Activated CD8-positive, alpha-beta memory T cell treated with anti-CD3 and anti-CD28 coated beads for 48 hours (primary cell): ENCODE measurements at places on chromosomes 16 and 17.
A peak's percentile ranks its signal among the peaks of the same experiment; 100 is the strongest.

GRCh38 chr17:49779739-49780231 lies 8.7 kb upstream of the KAT7 start:
- no peak for DNase-seq

DNA sequence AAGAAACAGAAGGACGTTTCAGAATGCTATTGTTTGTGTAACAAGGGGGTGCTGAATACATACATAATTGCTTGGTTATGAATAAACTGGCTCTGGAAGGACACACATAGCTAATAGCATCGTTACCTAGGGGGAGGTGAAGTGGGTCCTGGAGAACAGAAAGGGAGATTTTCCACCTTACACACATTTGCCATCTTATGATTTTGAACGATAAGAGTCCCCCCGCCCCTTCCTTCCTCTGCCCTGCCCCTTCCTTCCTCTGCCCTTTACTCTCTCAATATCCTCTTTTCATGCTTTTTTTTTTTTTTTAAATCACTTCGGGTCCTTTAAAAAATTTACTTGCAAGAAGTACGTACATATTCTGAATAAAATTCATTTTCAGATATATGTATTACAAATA lies 902 bp upstream of the DHRS7B start:
- DNase-seq = no peak

DNA sequence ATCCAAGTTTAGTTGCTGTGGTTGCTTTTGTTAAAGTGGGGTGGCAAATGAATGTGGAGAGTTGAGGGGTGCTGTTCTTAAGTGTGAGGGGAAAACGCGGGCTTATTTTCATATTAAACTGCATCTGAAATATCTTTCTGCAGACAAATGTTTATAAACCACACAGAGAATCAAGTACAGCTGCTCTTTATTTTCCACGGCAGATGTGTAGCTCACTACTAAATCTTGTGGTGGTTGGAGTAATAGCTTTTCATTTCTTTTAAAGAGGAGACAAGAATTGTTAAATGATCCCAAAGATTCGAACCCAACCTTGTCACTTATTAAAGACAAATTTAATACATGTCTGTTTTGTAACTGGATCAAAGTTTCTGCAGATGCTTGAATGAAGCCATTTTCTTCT lies 2.1 kb downstream of the CLTC start:
- no peak for DNase-seq

DNA sequence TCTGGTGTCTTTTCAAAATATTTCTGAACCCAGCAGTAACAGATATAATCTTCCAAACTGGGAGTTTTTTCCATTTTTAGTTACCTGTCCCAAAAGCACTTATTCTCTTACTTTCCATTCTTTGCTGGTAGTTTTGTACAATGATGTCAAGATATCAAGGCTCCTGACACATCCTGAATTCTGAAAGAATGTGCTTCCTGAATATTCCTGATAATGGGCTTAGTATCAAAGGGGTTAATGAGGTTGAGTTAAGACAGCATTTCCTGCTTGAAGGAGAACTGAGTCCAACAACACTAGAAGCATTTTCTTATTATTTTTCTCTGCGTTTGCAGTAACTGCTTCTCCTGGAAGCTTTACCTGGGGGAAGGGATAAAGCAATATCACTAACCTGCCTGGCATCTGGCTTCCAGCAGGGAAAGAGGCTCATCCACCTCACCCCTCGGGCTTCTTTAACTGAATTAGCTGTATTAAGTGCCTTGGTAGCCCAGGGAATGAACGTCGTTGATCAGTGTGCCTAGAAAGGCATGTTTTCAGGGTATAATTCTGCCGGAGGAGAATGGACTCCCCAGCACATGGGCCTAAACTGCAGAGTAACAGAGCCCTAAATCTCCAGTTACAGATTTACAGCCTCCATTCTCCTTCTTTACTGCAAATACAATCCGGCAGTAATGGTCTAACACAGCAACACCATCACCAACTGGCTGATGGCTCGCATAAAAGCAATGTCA lies 134.4 kb downstream of the SNX11 start:
- no peak for DNase-seq

DNA sequence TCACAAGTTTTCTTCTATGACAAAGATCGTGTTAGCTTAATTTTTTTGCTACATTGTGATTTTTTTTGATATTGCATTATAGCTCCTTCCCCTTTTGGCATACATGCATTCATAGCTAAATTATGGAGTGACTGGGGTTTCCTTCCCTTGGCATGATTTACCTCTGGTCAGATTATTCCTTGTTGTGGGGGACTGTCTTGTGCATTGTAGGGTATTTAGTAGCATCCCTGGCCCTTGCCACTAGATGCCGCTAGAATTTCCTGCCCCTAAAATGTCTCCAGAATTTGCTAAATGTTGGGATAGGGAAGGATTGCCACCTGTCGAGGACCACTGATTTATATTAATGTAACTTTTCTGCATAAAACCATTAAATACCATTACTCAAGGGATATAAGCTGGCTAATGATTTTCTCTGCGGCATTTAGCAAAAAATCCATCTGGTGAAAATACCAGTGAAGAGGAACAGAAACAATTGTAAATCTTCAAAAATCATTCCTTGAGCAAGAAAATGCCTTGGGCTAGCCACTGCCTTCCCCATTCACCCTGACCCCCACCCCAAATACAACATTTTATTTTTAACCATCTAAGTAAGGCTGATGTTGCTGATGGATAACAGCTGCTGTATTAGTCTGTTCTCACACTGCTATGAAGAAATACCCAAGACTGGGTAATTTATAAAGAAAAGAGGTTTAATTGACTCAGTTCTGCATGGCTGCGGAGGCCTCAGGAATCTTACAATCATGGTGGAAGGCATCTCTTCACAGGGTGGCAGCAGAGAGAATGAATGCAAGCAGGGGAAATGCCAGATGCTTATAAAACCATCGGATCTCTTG lies 195.2 kb downstream of the MAP2K6 start:
- DNase-seq = no peak

DNA sequence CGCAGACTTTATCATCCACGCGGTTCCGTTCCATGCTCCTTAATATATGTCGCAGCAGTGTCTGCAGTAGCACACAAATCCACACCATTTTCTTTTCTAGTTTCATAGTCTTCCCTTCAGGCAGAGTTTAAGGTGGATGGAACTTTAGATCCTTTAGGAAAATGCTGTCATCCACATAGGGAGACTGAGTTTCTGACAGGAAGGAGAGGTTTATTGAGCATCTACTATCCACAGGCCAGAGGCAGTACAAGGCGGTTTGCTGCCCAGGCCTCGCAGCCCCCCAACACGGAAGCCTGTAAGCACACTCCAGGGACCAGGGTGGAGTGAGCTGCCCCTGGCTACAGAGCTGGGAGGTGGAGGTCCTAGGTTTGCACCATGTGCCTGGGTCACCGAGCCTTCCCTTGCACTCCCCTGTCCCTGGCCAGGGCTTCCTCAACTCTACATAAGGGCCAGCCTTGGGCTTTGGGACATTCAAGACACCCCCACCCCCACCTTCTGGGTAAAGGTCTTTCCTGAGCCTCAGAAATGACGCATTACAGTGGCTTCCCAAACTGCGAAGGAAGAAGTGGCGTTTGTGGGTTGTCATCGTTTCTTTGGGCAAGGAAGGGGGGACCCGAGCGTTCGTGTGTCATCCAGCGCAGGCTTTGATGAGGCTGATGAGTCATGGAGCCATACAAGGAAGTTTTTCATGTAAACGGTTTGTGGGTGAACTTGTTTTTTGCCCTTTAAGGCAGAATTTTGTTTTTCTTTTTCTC lies 146.5 kb upstream of the PLCG2 start:
- DNase-seq = peak; percentile 55

- no peak for DNase-seq
Measured at GRCh38 chr17:7992924-7993323, 9.5 kb upstream of the GUCY2D start.

DNA sequence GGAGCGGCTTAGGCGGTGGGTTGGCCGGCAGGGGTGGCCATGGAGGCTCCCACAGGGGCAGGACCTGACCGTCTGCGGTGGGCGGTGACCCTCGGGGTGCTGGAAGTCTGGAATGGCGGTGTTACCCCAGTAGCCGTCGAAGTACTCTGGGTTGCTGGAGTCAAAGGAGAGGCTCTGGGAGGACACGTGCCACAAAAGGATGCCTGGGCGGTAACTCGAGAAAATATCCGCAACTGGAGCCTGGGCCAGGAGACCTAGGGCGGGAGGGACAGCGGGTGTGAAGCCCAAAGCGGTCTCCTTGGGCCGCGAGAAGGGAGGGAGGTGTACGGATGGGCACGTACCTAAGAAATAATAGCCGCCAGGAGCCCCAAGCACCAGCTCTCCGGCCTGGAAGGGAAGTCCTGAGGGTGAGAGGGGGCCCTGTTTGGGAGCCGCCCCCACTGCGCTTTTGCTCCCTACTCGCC lies 4.6 kb downstream of the ITGA2B start:
- no peak for DNase-seq

DNA sequence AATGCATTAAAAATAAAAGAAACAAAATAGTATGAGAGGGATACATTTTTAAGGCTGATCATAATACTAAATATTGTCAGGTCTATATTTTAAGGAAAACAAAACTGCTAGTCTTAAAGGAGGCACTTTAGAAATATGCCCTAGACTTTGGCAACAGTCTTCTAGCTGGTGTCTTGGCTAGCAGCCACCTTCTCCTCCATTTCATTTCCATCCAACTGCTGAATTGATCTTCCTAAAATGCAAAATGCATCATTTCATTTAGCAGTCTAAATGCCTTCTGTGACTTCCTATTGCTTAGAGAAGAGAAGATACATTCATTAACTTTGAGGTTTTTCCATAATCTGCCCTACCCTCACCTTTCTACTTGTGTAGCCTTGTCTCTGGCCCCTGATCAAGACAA lies 1404.1 kb downstream of the CDH11 start:
- DNase-seq = no peak

DNA sequence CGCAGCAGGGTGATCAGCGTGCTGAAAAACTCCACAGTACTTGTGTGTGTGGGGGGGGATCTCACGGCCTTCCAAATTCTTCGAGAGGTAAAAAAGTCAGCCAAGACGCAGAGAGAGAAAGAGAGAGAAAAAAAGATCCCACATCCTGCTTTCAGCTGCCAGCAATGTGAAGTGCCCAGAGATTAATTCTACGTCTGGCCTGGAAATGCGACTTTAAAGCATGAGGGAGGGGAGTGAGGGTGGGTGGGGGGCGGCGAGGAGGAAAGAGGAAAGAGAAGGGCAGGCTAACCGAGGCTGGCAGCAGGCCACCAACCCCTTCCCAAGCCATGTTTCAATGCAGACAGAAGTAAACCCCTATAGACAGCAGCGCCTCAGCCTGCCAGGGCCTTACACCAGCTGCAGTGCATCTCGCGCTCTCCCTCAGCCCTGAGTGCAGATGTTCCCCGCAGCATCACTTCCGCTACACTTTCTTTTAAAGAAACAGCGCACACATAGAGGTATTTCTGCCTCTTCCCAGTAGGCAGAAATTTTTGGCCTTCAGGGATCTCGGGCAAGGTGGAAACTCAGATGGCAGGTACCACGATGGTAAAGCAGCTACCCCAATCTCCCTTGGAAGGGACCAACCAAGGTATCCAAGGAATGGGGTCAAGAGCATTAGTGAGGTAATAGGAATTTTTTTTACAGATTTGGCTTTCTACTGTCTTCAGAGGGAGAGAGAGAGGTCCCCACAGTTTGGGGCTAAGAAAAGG lies 87.8 kb downstream of the SMG6 start:
- DNase-seq = no peak

DNA sequence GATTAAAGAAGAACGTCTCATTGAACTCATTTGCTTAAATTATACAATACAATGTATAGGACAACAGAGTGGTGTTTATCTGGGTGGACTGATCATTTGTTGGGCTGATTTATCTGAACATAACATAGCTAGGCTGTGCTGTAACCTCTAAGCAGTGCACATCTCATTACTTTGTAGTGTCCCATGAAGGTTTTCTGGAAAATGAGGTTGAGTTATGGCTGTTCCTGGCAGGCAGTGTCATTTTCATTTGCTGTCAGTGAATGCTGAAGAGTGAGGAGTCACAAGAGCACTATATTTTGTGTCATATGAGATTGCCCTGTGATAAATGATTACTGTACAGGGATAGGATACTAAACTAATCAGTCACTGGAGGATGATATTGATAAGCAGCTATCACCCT lies 340.2 kb downstream of the HS3ST3B1 start:
- DNase-seq = no peak

GRCh38 chr17:67648032-67648905 lies 69.5 kb upstream of the NOL11 start:
- no peak for DNase-seq

GRCh38 chr17:31374094-31374447 lies 17.4 kb upstream of the RAB11FIP4 start:
- DNase-seq = no peak

- no peak for DNase-seq
Measured at GRCh38 chr16:83554096-83554495, 253.7 kb upstream of the HSBP1 start.

DNA sequence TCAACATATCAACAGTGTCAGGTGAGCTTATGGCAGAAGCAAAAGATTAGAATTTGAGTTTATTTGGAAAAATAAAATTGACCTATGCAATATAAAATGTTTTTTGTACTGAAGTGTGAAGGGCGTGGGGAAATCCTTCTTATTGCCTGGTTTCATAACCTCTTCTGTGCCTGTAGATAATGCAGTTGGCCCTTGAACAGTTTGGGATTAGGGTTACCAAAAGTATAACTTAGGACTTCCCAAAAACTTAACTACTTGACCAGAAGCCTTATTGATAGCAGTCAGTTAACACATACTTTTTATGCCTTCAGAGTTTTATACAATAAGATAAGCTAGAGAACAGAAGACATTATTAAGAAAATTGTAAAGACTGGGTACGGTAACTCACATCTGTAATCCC lies 66.0 kb downstream of the TMC6 start:
- DNase-seq = no peak

DNA sequence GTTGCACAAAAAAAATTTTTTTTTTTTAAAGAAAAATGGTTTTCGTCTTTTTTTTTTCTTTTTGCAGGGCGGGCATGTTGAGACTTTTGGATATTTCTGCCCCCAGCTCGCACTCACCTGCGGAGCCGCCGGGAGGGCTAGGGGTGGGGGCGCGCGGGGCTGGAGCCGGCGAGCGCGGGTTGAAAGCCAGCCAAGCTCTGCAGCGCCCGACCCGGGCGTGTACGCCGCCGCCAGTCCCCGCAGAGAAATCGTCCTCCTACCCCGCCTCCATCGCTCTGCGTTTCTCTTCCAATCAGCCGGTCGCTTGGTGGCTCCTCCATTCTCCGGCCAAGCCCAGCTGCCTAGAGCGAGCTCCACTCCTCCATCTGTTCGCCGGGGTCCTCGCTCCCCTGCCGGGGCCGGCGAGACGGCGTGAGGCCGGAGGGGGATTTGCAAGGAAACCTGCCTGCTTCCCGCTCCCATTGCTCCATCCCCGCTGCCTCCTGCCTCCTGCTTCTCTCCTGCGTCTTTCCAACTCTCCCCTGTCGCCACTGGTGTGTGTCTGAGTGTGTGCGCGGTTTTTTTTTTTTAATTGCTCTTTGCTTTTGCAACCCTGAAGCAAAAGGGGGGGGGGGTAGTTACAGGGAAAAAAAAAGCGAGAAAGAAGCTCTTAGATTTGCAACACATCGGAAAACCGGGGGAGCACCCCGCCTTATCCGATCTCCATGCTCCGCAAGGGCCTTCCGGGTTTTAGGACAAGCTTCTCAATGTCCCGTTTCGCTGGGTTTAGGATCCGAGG lies 1.8 kb upstream of the UBTF start:
- DNase-seq = no peak

- no peak for DNase-seq
Measured at GRCh38 chr17:76268015-76268749, 3.0 kb downstream of the UBALD2 start.

GRCh38 chr16:85004587-85005205 lies 6.6 kb downstream of the ZDHHC7 start:
- DNase-seq = no peak

GRCh38 chr17:79678091-79678735 lies 52.5 kb upstream of the ENPP7 start:
- DNase-seq = no peak

GRCh38 chr17:49467175-49467574 lies 27.9 kb upstream of the NGFR start:
- no peak for DNase-seq
